Stimulated activated CD4-positive, alpha-beta T cell treated with anti-CD3 and anti-CD28 coated beads, Interleukin-15, amount 100 ng/mL, for 48 hours (primary cell): ENCODE measurements at places on chromosomes 3 and 15.

DNA sequence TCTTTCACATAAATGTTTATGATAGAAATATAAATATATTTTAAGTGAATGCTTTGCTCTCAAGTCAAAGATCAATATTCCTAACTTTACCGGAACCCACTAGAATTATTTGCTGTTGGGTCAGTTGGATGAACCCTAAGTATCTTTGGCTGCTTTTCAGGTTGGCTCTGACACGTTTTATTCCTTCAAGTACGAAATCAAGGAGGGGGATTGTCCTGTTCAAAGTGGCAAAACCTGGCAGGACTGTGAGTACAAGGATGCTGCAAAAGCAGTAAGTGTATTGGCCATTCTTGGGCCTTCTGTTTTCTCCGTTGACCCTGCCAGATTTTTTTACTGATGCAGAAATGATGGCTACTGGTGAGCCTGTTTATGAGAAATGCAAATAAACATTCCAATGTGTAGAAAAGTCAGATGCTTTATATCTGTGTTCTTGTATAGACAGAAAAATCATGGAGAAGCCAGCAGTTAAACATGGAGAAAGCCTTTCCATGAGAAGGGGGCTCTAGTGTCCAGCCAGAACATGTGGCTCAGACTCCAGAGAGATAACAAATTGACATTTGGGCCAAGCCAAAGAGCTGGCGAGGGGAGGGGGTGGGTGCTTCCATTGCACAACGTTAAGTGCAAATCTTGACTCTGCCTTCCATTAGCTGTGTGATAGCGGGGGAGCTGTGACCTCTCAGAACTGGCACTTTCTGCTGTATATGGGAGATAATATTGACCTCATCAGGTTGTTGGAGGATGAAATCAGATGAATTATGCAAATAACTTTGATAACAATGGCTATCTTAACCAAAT lies 3.0 kb downstream of the KNG1 start:
- DNase-seq: no peak

GRCh38 chr15:82297546-82297945 lies 34.9 kb downstream of the SAXO2 start:
- no peak for DNase-seq

GRCh38 chr3:10977892-10978510 lies 14.5 kb upstream of the SLC6A1 start:
- DNase-seq: no peak

DNA sequence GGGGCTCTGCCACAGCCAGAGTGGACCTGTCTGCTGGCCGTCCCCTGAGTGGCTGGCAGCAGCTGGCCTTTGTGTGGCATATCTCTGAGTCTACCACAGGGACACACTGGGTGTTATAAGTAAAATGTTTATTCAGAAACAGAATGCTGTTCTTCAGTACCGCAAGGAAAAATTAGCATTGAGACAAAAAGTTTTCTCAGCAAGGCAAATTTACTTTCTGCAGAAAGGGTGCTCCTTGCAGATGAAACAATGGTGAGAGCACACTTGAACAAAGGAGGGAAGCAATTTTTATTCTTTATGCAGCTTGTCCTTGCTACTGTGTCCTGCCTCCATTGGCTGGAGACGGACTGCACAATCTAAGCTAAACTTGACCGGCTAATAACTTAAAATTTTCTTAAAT lies 4.0 kb downstream of the TMEM89 start:
- DNase-seq: no peak

DNA sequence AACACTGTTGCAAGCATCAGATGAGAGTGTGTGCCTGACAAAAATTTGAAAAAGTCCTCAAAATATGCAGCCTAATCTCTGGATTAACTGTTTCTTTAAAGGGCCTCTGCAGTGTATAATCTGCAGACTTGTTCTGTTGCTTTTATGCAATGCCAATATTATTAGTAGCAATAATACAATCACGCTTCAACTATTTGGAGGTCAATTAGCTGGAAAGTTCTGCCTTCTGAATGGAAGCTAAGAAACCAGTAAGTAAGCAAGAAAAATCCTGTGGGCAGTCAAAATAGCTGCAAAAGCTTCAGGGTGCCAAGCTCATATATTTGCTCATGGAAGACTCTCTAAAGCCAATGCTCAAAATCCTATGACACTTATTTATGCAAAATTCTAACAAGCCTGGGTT lies 153.2 kb upstream of the NR2F2 start:
- DNase-seq: no peak

DNA sequence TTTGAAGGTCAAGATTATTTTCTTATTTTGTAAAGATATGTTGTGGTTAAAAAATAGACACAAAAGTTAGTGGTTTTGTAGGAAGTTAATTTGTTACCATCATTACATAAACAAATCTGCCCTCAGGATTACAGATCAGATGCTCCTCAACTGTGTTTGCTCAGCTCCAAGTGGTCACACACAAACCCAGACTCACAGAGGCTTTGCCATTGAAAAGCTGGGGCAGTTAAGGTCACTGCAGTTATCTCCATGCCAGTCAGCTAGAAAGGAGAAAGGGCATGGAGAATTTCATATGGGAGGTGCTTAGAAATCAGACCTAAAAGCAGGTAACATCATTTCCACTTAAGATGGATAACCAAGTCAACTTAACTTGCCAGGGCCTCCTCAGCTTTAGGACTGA lies 825.7 kb upstream of the GBE1 start:
- no peak for DNase-seq

- no peak for DNase-seq
Measured at GRCh38 chr3:51937611-51938450, 3.9 kb downstream of the RRP9 start.

GRCh38 chr3:131658771-131659170 lies 156.0 kb upstream of the MRPL3 start:
- DNase-seq: no peak

DNA sequence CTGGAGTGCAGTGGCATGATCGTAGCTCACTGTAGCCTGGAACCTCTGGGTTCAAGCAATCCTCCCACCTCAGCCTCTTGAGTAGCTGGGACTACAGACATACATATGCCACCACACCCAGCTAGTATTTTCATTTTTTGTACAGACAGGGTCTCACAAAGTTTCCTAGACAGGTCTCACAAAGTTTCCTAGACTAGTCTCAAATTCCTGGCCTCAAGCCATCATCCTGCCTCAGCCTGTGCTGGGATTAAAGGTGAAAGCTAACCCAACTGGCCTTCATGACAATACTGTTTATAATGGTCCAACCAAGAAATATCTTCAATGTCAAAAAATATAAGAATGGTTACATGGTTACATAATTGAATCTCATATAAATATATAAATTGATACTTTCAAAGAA lies 24.0 kb downstream of the GPR176 start:
- no peak for DNase-seq

DNA sequence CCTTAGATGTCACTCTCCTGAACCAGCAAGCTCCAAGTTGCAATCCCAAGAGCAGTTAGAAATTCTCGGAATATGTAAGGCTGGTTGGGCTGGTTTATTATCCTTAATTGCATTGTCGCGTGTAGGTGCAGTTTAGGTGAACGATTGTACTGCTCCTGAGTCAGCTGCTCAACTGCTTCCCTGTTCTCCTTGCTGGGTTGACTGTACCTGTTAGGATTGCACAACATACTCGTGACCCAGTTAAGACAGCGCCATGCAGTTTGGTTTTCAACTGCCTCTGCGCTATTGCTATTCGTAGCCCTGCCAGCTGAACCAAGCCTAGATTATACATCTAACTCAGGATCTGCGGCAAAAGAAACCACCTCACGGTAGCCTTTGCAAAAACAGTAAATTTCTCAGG lies 41.0 kb downstream of the BCL2L10 start:
- DNase-seq: no peak

- DNase-seq: no peak
Measured at GRCh38 chr3:101518421-101518871, 5.4 kb upstream of the SENP7 start.
